ENCODE measurements at places on chromosomes 6 and 20. TPM values are rescaled to one million over a fixed set of nuclear protein-coding genes. Genes with fewer than 3 reads are reported as not detected.

DNA sequence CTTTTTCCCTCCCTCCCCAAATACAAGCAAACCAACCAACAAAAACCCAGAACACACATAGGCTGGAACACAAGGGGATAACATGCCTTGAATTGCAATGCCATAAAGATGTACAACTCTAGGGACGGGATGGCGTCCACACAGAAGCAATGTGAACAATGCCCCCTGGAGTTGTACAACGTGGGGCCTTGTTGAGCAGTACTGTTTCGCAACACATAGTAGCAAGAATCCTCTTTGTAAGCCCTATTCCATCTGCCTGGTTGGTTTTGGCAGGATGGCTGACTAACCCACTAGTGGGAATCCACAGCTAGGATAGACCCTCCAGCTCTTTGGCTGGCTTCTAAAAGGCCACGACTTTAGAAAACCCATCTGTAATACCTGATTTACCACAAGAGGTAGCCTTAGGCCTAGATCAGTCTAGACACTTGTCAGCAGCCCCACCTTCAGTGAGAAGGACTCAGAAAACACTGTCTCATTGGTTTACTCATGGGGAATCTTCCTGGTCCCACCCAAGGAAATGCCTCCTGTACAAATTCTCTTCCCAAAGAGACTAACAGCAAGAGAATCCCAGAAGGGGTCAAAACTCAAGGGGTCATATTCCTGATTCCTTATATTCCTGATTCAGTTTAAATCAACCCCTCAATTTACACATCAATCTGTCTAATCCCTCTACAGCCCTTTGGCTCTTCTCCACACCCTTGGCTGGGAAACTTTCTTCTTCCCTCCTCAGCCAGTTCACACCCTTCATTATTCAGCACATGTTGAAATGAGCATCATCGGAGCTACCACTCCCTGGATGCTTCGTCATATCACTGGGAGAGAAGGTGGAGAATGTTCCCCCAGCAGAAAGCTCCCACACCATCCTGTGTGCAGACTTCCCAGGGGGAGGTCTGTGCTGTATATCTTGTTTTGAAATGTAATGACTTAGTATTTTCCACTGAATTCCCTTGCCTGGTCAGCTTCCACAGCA, 622.4 kb upstream of the FLRT3 start:
- H3K27me3 ChIP-seq: no peaks in the 10 kb centered on the region
- H3K36me3 ChIP-seq: no peaks in the 10 kb centered on the region
- DNase-seq: no peak

GRCh38 chr6:116409756-116410155, 39.0 kb downstream of the DSE start:
- peaks cover 42% of the 10 kb centered on the region for H3K4me1 ChIP-seq
- DNase-seq: no peak
- no peak overlapping the region for H3K4me3 ChIP-seq
- H3K27me3 ChIP-seq: no peaks in the 10 kb centered on the region

- peak overlapping the region; percentile 86 for H3K27ac ChIP-seq
- H3K36me3 ChIP-seq: no peaks in the 10 kb centered on the region
- DNase-seq: peak; percentile 98
- H3K4me1 ChIP-seq: peaks cover 20% of the 10 kb centered on the region
- H3K27me3 ChIP-seq: no peaks in the 10 kb centered on the region
- H3K4me3 ChIP-seq: no peak overlapping the region
These were observed 2.8 kb upstream of the PHF20 start for GRCh38 chr20:35768731-35769664.

Gene EFCAB8
- not detected for total RNA-seq

DNA sequence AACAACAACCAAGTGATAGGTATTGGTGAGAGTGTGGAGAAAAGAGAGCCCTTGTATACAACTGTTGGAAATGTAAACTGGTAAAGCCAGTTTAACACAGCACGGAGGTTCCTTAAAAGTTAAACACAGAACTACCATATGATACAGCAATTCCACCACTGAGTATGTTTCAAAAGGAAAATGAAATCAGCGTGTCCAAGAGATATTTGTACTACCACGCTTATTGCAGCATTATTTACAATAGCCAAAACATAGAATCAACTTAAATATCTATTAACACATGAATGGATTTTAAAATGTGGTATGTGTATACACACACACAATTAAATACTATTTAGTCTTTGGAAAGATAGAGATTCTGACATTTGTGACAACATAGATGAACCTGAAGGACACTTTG, 1.1 kb downstream of the PTCHD4 start:
- H3K27me3 ChIP-seq: no peaks in the 10 kb centered on the region
- no peaks in the 10 kb centered on the region for H3K36me3 ChIP-seq
- no peak overlapping the region for H3K27ac ChIP-seq
- no peak for DNase-seq
- H3K4me3 ChIP-seq: peak overlapping the region; percentile 17

DNA sequence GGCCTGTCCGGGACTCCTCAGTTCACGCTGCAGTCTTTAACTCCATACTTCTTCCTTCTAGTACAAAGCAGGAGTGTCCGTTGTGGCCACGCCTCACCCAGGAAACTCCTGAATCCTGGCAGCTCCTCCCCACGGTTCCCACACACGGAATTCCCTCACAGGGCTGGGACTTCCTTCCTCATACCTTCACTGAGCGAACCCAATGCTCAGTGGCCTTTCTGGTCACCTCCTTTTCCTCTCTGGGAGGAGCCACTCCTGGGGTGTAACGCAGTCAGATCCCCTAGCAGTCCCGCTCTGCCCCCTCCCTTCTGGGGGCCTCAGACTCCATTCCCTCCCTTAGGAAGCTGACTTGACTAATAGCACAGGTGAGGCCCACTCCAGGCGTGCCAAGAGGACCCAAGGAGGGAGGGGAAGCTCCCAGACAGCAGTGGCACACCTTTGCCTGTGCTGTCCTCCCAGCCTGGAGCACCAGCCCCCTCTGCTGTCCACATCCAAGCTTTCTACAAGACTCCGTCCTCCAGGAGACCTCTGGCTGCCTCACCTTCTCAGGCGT, at the start of gene SLC52A3:
Gene SLC52A3 (minus strand): TSS at position 75 of the 553 bp plus-strand sequence. CDS start 2,726 bp downstream, outside the sequence.
- no peak within 1 kb of the TSS for H3K4me3 ChIP-seq
- no peaks in the 10 kb centered on the region for H3K4me1 ChIP-seq
- H3K27ac ChIP-seq: no peak within 1 kb of the TSS
- peak; percentile 36 for DNase-seq

Gene TRAPPC3L
- total RNA-seq: not detected

DNA sequence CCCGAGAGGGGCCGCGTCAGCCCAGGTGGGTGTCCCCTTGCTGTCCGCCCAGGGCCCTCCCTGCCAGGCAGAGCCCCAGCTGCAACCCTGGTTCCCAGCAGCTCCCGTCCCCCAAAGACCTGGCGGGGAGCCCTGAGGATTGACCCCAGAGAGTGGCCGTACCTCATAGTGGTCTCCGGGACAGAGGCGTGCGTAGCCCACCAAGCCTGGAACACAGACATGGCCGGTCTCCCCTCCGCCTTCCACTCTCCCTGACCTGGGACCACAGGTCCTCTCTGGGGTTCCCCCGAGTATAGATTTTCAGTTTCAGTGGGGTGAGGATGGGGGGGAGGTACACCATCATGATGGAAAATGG, 82.6 kb downstream of the RIPOR3 start:
- no peaks in the 10 kb centered on the region for H3K27me3 ChIP-seq
- H3K4me3 ChIP-seq: no peak overlapping the region
- no peak for DNase-seq
- H3K36me3 ChIP-seq: no peaks in the 10 kb centered on the region

Gene GJA10
- total RNA-seq: not detected

- no peaks in the 10 kb centered on the region for H3K4me1 ChIP-seq
- H3K36me3 ChIP-seq: peaks cover 4% of the 10 kb centered on the region
- no peaks in the 10 kb centered on the region for H3K27me3 ChIP-seq
- DNase-seq: no peak
- H3K27ac ChIP-seq: no peak overlapping the region
These were observed 93.7 kb downstream of the MTHFD1L start for GRCh38 chr6:150959166-150959565.

GRCh38 chr6:92777146-92777740, 642.1 kb downstream of the EPHA7 start:
- H3K27me3 ChIP-seq: no peaks in the 10 kb centered on the region
- H3K4me3 ChIP-seq: no peak overlapping the region
- peaks cover 7% of the 10 kb centered on the region for H3K4me1 ChIP-seq
- peak; percentile 44 for DNase-seq
- H3K27ac ChIP-seq: no peak overlapping the region

- H3K27ac ChIP-seq: no peak overlapping the region
- no peaks in the 10 kb centered on the region for H3K27me3 ChIP-seq
- no peaks in the 10 kb centered on the region for H3K4me1 ChIP-seq
- no peak for DNase-seq
- H3K36me3 ChIP-seq: no peaks in the 10 kb centered on the region
- H3K4me3 ChIP-seq: no peak overlapping the region
These were observed 49.7 kb downstream of the KLHL31 start for GRCh38 chr6:53615633-53616449.

DNA sequence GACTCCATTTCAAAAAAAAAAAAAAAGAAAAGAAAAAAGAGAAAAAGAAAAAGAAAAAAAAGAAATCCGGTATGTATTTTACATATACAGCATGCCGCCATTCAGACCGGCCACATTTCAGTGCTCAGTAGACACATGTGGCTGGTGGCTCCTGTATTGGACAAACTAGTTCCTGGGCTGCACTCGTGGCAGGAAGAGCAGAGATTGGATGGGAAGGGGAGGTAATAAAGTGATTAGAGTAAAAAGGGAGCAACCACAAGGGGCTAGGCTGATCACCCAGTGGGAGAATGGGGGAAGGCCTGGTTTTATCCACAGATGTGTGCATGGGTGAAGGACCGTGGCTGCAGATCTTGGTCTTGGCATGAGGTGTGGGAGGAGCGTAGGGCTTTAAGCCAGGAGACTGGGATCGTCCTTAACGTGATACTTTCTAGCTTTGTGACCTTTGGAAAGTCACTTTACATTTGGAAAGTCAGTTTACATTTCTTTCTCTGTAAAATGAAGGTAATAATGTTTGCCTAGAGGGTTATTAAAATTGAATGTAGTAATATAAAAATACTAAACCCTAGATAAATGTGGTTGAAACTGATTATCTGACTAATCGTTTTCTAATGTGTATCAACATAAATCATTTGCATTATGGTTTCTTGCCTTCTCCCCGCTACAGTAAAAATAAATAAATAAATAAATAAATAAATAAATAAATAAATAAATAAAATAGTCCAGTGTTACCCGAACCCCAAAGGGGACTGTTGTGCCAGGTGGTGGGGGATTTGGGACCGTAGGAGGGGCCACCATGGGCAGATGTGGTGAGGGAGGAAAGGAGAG, 869 bp upstream of the TRIM15 start:
- H3K36me3 ChIP-seq: no peaks in the 10 kb centered on the region
- peaks cover 36% of the 10 kb centered on the region for H3K27me3 ChIP-seq
- no peak for DNase-seq
- H3K4me3 ChIP-seq: no peak overlapping the region
- H3K4me1 ChIP-seq: no peaks in the 10 kb centered on the region

DNA sequence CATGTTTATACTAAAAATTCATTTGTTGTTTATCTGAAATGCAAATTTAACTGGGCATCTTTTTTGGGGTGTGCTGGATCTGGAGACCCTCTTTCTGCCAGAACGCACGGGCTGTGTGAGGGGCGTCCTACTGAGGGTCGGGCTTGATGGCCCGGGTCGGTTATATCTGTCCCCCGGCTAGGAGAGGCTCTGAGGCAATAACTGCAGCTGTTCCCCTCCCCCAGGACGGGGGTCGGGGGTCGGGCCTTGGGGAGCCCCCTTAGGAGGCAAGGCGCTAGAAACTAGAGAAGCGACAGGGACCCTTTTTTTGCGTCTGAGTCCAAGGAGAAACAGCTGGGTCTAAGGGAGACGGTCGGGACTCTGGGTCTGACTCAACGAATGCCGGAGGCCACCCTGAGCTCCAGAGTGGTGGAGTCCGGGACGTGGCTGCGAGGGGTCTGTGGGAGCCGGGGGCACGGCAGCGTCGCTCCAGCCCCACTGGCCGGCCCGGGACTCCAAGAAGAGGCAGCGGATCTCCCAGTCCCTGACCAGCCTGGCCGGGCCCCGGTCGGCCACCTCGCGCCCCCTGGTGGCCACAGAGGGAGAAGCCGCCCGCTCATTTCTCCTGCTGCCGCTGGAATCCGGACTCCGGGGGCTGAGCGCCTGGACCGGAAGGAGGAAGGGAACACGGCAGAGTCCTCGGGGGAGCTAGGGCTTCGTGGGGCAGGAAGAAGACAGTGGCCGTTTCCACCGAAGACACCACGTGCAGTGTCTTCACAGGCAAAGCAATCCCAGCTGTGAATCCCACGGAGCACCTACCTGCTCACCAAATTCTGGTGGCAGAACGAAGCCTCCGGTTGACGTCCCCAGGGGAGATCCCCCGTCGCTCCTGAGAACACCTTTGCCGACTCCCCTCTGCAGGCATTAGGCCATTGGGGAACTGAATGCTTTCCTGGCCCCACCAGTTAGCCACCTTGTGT, 24.0 kb upstream of the SCML4 start:
- H3K27ac ChIP-seq: no peak overlapping the region
- peak; percentile 89 for DNase-seq
- peak overlapping the region; percentile 30 for H3K4me3 ChIP-seq
- H3K4me1 ChIP-seq: peaks cover 5% of the 10 kb centered on the region
- peaks cover 21% of the 10 kb centered on the region for H3K27me3 ChIP-seq
- H3K36me3 ChIP-seq: no peaks in the 10 kb centered on the region

DNA sequence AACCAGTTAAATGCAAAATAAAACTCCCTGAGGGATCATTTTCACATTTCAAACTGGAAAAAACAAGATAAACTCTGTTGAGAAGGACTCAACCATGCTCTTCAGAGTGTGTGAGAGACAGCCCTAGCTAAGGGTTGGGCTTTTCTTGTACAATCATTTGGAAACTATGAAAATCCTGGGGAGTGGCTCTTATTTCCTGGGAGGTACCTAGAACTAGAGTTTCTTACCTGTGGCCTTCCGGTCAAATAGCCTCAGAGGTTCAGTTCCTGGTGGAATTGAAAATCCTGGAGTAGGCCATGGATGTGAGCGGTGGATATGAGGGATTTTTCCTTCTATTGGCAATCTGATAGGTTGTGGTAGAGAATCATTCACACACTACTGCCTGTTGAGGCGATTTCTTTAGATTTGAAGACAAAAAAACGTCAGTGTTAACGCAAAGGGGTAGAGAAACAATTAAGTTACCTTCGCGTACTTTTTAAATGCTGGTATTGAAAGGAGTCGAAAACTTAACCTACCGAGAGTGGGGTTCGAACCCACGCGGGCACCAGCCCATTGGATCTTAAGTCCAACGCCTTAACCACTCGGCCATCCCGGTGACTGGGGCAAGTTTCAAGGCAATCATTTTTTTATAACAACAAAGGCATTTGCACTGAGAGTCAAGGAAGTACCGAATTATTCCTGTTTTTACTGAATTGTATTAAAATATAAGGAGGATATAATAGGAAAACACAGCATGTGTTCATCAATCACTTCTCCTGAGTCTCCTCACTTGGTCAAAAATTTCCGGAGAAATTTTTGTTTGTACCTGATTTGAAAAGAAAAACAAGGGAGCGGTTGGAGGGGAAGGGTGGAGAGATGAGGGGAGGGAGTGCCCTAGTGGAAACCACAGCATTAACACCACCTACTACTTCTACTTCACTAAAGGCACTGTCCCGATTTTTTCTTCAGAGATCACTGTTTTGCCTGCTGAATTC, 191.3 kb downstream of the OR2B2 start:
- no peak overlapping the region for H3K27ac ChIP-seq
- peak; percentile 47 for DNase-seq
- no peaks in the 10 kb centered on the region for H3K4me1 ChIP-seq
- no peaks in the 10 kb centered on the region for H3K36me3 ChIP-seq

Gene PGBD1
- 7.5 TPM for total RNA-seq

- no peaks in the 10 kb centered on the region for H3K27me3 ChIP-seq
- no peak overlapping the region for H3K4me3 ChIP-seq
- no peak overlapping the region for H3K27ac ChIP-seq
- H3K36me3 ChIP-seq: no peaks in the 10 kb centered on the region
- no peaks in the 10 kb centered on the region for H3K4me1 ChIP-seq
These were observed 23.7 kb upstream of the SLC23A2 start for GRCh38 chr20:5024982-5025381.

Gene ATXN1
- 25.9 TPM for total RNA-seq

Measured in cardiac muscle cell (in vitro differentiated cells and primary cell).